ENCODE measurements at places on chromosomes 2 and 18.

DNA sequence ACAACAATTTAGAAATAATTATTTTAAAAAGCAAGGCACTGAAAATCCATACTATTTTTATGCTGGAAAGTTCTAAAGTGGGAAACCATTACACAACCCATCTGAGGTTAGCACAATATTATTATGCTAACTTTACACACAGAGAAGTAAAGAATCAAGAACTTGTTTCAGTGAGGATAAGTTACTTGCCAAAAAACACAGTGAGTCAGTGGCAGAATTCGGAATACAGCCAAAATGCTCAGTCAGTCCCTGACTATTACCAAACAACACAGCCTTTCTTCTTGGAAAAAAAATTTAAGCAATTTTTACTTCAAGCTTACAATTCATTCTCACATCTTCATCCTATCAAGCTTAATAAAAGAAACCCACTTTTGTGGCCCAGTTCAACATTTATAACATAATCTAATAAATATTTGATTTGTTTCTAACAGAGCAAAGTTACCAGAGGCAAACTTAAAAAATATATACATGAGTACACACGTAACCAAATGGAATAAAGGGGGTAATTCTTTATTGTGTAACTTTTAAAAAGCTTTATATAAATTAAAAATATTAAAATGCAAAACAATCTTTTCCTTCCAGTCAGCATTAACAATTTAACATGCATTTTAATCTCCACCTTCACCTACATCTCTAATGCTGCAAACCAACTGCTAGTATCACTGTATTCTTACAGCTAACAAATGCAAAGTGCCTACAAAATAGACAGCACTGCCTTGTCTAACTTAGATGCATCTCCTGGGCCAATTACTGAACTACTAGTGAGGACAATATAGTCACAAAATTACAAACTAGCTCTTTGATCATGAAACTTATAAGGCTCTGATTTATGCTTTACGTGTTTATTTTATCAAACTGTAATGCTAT, 55.2 kb downstream of the CCDC88A start:
- DNase-seq: no peak

DNA sequence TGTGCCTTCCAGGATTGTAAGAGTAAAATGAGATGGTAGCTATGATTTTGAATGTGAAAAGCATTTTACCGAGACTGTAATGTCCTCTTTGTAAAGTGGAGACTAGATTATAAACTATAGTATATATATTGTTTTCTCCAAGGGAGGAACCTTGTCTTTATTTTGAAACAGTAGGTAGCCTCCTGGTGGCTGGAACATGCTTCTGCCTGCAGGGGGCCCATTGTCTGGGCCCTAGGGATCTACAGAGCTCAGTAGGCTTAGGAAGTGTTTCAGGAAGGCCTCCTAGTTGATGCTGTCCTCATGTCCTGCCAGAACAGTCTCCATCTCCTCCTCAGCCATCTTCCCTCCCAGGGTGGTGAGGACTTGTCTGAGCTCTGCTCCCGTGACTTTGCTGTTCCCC, 3.0 kb downstream of the PIKFYVE start:
- no peak for DNase-seq

- DNase-seq: no peak
These were observed 394.5 kb downstream of the DLGAP1 start for GRCh38 chr18:4060427-4061281.

GRCh38 chr18:68435581-68435980, 279.3 kb downstream of the TMX3 start:
- DNase-seq: no peak

DNA sequence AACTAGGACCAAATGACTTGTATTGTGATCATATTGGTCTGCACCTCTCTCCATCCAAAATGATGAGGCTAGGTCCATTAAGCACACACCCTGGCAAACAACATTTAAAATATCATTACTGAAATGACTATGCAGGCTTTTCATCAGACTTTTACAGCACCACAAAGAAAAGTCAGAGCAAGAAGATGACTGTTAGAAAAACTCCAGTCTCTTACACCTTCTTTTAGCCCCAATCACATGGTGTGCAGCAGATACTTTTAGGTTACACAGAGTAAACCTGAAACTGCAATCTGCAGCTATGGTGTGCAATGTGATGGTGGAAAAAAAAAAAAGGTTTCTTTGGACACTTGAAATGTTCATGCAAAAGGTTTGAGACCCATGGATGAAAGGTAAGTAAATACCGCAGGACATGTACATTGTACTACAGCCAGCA, 5.4 kb upstream of the POLI start:
- no peak for DNase-seq

GRCh38 chr18:46469186-46469915, 187.7 kb downstream of the LOXHD1 start:
- no peak for DNase-seq

GRCh38 chr2:176495826-176496225, 226.6 kb downstream of the MTX2 start:
- no peak for DNase-seq

- no peak for DNase-seq
These were observed 82.6 kb upstream of the GLI2 start for GRCh38 chr2:120653046-120653445.

GRCh38 chr2:11073776-11074175, 81.5 kb upstream of the SLC66A3 start:
- no peak for DNase-seq

DNA sequence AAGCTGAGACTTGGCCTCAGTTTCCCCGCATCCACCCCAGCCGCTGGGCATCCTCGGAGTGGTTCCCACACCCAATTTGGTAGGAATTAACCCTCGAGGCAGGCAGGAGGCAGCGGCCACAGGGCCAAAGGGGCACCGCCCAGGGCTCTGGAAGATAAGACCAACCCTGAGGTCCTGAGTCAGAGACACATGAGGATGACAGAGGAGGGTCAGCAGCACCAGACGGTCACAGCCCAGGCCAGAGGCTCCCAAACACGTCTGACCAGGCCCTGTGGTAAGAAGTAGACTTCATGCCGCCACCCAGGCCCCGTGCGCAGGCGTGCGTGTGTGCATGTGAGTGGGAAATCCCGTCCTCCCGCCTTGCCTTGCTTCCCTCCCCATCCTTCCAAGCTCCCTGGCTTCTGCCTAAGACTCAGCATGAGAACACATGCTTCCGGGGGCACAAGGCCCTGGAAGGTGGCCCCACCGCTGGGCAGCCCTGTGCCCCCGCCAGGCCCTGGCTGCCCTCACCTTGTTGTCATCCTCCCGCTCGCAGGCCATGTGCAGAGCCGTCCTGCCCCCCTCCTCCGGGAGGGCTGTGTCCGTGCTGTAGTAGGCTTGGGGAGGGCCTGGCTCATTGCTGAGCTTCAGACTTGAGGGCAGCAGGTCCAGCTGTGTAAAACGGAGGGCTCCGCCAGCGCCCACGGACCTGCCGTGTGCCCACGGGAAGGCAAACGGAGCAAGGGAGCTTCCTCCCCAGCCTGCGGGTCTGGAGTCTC, 46.3 kb downstream of the ANKMY1 start:
- DNase-seq: no peak

GRCh38 chr18:8721716-8722115, 16.4 kb downstream of the MTCL1 start:
- peak; percentile 68 for DNase-seq

- DNase-seq: no peak
These were observed 1541.5 kb downstream of the LRP1B start for GRCh38 chr2:140589273-140589672.

DNA sequence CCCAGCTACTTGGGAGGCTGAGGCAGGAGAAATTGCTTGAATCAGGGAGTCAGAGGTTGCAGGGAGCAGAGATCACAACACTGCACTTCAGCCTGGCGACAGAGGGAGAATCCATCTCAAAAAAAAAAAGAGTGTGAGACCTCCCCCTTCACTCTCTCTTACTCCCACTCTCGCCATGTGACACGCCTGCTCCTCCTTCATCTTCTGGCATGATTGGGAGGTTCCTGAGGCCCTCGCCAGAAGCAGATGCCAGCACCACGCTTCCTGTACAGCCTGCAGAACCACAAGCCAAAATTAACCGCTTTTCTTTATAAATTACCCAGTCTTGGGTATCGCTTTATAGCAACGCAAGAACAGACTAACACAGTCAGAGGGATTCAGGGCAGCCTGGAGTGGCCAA, 66.3 kb upstream of the CREB1 start:
- DNase-seq: no peak

GRCh38 chr2:146852661-146853060, 992.2 kb upstream of the ACVR2A start:
- DNase-seq: no peak

GRCh38 chr18:49901862-49902340, 88.6 kb upstream of the ACAA2 start:
- no peak for DNase-seq

GRCh38 chr18:924987-925386, 20.3 kb downstream of the ADCYAP1 start:
- DNase-seq: no peak

DNA sequence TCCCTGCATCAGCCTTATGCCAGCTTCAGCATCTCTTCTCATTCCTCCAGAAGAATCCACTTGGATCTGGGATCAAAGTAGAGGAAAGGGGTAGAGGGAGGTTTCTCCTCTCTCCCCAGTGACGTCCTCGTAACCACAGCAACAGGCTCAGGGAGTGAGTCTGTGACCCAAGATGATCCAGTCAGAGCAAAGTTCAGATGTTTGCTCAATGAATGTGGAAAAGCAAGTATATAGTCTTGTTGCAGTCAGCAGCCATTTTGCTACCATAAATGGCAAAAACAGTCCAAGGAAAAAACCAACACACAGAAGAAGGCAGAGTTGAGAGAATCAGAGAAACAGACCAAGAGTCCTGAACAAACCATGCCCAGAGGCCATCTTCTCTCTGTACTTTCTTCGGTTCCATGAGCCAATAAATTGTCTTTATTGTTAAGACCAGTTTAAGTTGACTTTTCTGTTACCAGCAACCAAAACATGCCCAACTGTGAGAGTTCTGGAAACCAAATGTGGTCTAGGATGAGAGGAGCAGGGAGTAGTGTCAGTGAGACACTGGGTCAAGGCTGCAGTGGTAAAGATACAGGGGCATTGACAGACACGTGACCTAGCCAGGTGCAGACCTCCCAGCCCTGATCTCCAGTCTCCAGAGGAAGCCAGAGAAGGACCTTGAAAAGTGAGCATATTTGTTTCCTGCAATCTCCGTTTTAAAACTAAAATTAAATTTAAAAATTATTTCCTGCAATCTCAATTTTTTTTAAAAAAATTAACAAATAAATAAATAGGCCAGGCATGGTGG, 3.2 kb upstream of the CXCR1 start:
- peak; percentile 93 for DNase-seq

- no peak for DNase-seq
These were observed 212.3 kb downstream of the BCL2 start for GRCh38 chr18:63107171-63107845.

GRCh38 chr2:1833726-1834125, 89.4 kb upstream of the PXDN start:
- DNase-seq: no peak

DNA sequence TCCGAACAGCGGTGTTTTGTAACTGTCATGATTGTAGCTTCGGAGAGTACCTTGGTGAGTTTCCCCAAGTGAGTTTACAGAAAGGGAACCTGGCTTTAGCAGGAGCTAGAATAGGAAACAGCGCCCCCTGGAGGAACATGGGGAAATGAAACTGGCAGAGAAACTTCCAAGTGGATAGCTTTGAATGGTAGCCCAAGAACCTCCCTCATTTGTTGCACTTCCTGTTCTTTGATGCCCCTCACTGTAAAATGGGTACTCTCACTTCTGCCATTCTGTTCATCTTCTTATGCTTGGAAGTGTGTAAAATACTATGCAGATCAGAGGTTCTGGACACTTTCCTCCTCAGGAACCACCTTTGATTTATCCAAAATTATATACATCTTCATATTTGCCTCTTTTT, 36.2 kb downstream of the CHST10 start:
- DNase-seq: peak; percentile 79

DNA sequence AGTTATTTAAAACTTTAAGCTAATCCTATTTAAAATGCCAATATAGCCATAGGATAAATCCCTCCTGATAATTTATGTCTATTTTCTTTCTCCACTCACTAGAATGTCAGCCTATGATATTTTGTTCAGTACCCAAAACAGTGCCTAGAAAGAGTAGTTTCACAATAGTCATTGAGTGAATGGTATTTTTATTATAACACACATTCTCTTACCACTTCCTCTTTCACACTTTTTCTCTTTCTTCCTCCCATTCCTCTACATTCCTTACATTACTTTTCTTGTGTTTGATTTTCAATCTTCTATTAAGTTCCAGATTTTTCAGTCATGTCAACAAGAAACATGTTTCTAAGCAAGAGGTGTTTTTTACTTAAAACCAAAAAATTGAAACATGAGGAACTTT, 327.6 kb upstream of the UBE2E3 start:
- no peak for DNase-seq

DNA sequence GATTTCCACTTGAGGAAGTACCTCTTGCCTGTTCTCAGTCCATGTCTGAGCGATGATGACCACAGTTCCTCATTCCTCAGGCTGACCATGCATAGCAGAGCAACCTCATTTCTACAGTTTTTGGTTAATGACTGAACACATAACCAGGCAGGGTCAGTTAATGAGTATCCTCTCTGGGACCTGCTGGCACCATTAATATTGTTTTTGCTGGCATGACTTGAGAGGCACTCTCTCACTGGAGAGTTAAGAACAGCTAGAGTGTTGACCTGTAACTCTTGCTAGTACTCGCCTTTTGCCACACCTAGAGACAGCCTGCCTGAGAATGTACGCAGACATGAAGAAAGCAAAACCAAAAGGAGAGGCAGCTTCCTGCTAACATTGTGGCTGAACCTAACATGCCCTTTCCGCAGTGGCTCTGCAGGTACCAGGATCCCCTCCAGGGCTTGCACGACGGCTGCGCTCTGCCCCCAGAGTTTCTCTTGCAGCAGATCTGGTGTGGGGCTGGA, 23.9 kb downstream of the PECR start:
- peak; percentile 81 for DNase-seq

GRCh38 chr2:65443509-65444186, 11.2 kb upstream of the SPRED2 start:
- no peak for DNase-seq

DNA sequence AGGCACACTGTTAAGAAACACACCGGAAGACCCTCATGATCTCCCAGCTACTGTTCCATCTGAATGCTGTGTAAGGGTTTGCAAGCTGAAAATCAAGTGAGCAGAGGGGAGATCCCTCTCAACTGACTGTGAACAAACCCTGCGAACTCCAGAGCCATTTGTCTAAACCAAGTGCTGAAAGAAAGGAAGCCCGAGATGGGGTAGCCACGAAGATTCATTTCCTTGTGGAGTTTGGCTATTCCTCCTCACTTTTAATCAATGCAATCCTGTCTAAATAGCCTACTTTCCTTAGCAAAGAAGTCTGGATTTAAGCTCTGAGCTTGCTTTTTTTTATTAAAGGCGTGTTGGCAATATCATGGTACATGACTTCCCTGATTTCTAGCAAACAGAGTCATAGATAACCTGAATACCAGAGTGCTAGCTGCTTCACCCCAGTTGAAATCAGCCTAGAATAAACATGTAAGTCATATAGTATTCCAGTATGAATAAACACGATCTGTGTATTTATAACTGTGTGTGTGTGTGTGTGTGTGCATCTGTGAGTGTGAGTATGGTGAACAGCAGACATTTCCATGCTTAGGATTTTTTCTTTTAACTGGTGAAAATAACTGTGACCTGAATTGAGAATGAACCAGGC, 365.2 kb downstream of the ZNF521 start:
- DNase-seq: no peak

GRCh38 chr2:221676566-221677172, 104.6 kb upstream of the EPHA4 start:
- DNase-seq: no peak

Data from small intestine (tissue), 16 donors.